ENCODE measurements at places on chromosomes 7 and 10.

DNA sequence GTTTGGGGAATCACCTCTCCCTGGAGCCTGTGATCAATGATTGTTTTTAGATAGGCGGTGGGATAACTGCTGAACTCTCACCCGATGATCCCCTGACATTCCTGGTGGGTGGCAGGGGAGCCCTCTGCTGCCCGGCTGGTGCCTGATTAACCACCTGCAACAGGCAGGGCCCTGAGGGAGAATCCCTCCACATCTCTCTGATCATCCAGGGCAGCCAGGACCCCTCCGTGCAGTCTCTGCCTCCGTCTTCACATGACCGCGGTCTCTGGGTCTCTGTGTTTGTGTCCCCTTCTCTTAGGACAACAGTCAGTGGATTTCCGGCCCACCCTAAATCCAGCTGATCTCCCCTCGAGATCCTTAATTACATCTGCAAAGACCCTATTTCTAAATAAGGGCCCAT is 17.4 kb downstream of the CALML5 start:
- no peak for DNase-seq

DNA sequence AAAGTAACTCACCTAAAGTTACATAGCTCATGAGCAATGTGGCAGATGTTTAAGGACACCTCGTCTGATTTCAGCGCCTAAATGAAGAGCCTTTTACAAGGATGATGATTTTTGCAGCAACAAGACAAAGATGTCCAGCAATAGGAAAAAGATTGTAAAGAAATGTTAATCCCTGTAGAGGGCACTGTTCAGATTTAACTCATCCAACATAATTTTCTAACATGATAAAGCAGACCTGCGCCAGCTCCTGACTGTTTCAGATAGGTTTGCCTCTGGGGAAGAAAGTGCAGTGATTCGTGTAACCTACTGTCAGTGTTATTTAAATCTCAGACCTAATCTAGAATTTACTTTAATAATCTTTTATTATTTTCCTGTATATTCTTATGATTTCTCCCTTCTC is 595.2 kb downstream of the AUTS2 start:
- DNase-seq, result no peak

DNA sequence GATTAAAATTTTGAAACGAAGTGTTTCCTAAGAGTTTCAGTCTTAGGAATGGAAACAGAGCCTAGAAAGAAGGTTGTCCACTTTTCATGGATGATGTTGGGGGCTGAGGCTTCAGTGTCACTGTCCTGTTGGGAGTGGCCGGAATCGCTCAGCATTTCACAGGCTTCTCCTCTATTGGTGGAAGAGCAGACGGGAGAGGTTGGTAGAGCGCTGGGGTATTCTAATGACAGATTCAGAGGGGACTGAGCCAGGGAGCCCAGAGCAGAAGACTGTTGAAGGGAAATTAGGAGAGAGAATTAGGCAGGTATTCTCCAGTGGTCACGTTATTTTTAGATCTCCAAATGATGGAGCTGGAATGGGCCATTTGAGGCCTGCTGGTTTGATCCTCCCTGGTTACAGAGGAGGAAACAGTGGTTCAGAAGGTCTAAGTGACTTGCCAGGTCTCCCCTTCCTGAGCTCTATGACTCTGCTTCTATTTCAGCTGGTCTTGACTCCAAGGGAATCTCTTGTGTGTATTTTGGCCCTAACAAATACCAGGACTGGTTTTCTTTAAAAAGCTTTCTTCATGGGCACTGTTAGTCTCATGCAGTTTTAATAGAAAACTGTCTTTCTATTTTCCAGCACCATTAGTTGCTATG is 35.7 kb upstream of the EEPD1 start:
- DNase-seq, result no peak

DNA sequence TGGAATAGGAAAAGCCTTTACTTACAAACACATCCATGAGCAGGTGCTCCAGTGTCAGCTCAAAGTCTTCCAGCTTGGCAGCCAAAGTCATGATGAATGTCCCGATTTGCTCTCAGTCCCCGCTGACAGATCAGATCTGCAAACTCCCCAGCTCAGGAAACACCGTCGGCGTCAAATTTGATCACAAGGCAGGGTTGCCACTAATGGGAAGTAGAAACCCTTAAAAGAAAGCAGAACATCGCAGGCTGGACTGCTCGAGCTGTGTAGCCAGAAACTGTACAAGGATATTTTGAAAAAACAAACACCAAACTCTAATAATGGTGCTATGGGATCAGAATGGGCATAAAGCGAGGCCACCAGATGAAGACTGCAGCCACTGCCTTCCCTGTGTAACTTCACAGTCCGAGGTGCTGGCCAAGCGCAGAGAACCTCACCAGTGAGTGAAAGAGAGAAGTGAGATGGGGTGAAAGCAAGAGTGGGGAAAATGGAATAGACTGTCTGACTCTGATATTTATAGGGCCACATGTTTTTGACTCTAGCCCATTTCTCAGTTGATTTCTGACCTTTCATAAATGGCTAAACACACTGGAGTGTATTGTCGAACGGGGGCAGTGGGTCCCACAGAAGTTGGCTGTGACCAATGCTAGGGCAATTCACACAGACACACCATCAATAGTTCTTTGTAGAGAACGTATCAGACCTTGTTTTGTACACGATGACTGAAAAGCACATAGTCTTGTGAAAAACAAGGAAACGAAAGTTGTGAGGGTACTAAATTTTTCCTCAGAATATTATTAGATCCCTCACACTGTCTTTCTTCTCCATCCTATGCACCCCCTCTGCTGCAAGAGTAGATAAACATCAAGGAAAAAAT is 306.2 kb downstream of the FRMD4A start:
- no peak for DNase-seq

- DNase-seq, result no peak
Measured at GRCh38 chr7:26900251-26900650, 35.9 kb upstream of the SKAP2 start.

GRCh38 chr7:122310119-122311021 is 5.8 kb upstream of the FEZF1 start:
- DNase-seq, result no peak

GRCh38 chr7:70607281-70607680 is 524.7 kb upstream of the GALNT17 start:
- DNase-seq, result no peak

DNA sequence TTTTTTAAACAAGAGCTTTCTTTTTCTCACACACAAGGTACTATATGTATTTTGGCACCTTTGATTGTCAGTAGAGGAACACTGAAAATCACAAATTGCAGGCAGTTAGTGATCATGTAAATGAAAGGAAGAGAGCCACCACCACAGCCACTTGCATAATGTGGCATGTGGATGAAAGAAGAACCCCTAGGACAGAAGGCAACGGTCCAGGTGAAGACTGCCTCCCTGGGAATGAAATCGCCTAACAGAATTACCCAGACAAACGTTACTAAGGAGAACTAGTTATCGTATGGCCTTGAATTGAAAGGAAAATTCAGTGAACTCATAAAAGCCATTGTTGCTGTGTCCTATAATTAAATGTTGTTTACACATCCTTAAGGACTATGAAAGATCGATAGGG is 41.2 kb upstream of the PTPRZ1 start:
- no peak for DNase-seq

DNA sequence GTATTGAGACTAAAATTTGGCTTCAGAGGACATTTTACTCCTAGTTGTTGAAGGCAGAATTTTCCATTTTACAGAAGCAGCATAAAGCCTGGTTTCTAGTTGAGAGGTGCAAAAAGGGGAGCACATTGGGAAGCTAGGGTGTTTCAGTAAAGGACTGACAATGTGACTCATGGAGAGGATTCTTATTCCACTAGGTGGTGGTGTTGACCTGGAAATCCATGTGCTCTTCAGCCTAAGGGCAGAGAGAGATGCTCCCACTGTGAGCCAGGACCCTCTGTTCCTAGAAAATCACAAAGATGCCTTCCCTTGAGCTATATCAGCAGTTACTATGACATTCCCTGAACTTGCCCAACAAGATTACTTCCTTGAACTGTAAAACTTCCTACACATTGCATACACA is 687.8 kb downstream of the IPMK start:
- DNase-seq, result no peak

DNA sequence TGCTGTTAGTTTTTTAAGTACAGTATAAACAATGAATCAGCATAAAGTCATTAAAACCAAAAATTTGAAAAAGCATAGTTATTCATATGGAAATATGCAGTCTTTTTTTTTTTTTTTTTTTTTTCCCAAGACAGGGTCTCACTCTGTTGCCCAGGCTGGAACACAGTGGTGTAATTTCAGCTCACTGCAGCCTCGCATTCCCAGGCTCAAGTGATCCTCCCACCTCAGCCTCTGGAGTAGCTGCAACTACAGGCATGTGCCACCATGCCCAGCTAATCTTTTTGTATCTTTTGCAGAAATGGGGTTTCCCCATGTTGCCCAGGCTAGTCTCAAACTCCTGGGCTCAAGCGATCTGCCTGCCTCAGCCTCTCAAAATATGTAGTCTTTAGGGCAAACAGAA is 182.0 kb downstream of the SEMA3E start:
- DNase-seq, result no peak

DNA sequence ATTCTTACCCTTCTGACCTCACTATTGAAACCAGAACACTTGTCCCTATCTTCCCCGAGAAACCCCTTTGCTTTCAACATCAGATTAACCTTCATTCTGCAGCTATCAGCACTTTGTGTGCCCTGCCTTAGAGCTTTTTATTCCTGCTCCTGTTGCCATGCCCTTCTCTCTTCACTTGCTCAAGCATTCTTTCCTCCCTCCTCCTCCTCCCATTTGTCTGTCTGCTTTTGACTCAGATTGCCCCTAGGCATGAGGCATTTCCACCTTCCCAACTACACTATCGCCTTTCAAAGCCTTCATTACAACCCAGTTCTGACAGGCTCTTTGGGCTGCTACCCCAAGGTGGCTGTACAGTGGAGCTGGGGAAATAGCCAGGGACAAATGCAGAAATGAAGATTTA is 143.3 kb downstream of the SLC25A13 start:
- DNase-seq, result no peak

DNA sequence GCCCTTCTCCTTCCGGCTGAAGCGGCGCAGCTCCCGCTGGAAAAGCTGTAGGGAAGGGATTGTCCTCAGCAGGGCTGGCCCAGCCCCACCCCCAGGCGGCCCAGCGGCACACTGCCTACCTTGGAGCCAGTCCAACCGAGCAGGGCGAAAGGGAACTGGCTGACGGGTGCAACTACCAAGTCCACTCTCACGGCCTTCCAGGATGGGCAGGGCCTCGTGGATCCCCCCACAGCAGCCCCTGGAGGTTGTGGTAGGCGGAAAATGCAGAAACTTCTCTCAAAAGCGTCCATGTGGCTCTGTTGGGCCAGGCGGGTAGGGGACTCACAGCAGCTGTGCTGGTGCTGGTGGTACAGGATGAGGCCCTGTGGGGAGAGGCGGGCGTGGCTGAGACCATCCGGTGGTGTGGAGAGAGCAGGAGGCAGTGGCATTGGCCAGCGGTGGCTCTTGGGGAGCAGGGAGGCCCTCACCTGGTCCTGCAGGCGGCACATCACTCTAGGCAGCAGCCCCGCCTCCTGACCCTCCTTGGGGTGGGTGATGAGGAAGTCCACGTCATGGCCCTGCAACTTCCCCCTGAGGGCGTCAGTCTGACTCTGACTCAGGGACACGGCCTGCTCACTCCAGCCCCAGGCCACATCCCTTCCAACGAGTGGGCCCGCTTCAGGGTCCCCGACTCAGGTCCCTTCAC is 8.4 kb upstream of the PGAM2 start:
- no peak for DNase-seq

DNA sequence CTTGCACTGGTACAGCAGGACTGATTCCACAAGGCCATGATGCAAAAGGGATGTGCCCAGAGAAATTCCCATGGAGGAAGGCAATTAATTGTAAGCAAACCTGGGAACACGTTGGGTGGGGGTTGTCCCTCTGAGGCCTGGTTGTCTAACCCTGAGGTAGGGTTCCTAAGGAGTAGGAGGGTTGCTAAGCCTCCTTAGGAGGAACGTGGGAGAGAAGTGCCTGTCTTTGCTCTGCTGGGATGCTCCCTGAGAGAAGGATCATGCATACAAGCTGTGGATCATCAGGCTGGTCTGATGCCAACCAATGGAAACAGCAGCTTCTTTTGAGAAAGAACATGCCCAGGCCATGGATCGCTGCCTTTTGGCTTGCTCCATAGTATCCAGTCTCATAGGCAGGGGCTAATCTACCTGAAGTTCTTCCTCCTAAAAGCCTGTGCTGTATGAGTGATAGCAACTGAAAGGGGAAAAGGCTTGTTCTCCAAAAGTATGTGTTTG is 203.7 kb upstream of the NPVF start:
- DNase-seq, result no peak

DNA sequence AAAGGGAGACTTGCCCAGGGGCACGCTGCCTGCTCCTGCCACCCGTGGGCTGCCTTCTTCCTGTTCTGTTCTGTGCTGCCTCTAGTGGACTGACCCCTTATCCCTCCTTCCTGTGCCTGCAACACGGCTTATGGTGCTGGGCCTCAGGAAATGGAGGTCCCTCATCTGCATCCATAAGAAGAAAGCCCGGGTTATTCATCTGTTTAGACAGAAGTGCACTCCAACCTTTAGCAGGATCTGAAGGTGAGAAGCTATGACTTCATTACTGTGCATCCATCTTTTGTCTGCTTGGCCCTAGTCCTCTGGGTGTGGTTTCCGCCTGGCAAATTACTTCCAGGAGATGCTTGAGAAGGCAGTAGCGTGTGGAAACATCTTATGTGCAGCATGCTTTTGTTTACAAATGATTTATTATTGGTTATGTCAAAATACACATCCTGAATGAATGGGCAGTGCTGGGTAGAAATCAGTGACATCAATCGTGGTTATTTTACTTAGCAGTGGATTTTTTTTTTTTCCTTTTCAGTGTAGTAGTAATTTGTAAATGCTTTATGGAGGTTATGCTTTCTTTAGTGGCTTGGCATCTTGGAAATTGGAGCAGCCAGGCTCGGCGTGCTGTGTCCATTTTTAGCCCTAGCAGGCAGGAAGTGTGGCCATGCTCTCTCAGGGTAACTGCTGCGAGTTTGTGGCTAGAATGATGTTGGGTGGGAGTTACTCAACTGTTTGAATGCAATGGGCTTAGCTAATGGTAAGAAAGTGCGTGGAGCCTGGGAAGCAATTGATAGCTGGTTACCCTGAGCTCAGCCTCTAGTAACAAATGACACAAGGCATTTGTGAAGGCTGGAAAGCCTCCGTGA is 12.7 kb downstream of the PTPRE start:
- DNase-seq, result no peak

DNA sequence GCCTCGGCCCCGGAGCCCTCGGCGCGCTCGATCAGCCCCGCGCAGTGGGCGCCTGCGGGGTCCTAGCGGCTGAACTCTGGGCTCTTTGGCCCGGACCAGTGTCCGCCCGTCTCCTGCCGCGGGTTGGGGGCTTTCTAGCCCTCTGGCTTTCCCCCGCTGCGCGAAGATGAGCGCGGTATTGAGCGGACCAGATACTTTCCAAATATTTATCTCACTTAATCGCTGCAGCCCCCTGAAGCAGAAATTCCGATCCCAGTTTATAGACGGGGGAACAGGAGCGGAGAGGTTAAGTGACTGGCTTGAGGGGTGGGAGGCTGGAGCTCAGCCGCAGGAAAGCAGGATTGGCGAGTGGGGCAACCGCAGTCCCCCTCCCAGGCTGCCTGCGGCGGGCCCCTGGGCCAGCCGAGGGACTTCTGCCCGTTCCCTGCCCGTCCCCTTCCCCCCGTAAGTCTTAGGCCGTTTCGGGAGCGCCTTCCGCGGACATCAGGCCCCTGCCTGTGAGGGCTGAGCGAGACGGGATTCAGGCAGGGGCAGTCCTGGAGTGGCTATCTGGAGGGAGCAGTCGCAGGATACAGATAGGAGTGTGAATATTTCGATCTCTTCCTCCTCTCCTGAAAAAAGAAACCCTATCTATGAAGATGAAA is 565 bp downstream of the STRIP2 start:
- DNase-seq, result no peak

GRCh38 chr7:113799896-113800295 is 118.9 kb downstream of the PPP1R3A start:
- DNase-seq, result no peak

- DNase-seq, result no peak
Measured at GRCh38 chr7:33157781-33158180, 28.4 kb downstream of the BBS9 start.

Data from stimulated activated CD4-positive, alpha-beta T cell treated with anti-CD3 and anti-CD28 coated beads, Interleukin-12 subunit alpha, Interleukin-12 subunit beta, amount 100 ng/mL, for 24 hours (primary cell).